ENCODE measurements at places on chromosomes 2 and 18. TPM values are rescaled to one million over a fixed set of nuclear protein-coding genes. Genes with fewer than 3 reads are reported as not detected.

GNLY gene
- polyA plus RNA-seq, result 953 TPM

SULT1C3 gene
- polyA plus RNA-seq, result not detected

LAMA3 gene
- polyA plus RNA-seq, result 0.47 TPM

RAPGEF4 gene
- not detected for polyA plus RNA-seq

C2orf15 gene
- 4.7 TPM for polyA plus RNA-seq

LIPG gene
- not detected for polyA plus RNA-seq

PAX8 gene
- 0.97 TPM for polyA plus RNA-seq

UGT1A1 gene
- not detected for polyA plus RNA-seq

ARHGAP15 gene
- polyA plus RNA-seq, result 328 TPM

NOSTRIN gene
- polyA plus RNA-seq, result not detected

LIMS4 gene
- polyA plus RNA-seq, result 2.1 TPM

TBC1D8 gene
- 0.69 TPM for polyA plus RNA-seq

SLC5A7 gene
- not detected for polyA plus RNA-seq

LRP2 gene
- polyA plus RNA-seq, result not detected

LGALSL gene
- 0.72 TPM for polyA plus RNA-seq

WNT10A gene
- polyA plus RNA-seq, result 1.1 TPM

ARHGAP25 gene
- polyA plus RNA-seq, result 200 TPM

ACADL gene
- not detected for polyA plus RNA-seq

DSG2 gene
- 0.03 TPM for polyA plus RNA-seq

TMEM198 gene
- polyA plus RNA-seq, result not detected

KIF5C gene
- polyA plus RNA-seq, result 3.4 TPM

ATP6V1C2 gene
- polyA plus RNA-seq, result 0.24 TPM

LRP1B gene
- polyA plus RNA-seq, result not detected

DPP10 gene
- not detected for polyA plus RNA-seq

GPR35 gene
- polyA plus RNA-seq, result 1.9 TPM

C2orf66 gene
- polyA plus RNA-seq, result not detected

KCNJ3 gene
- not detected for polyA plus RNA-seq

PRSS56 gene
- polyA plus RNA-seq, result not detected

UBXN4 gene
- polyA plus RNA-seq, result 106 TPM

ALK gene
- polyA plus RNA-seq, result not detected

COPS8 gene
- polyA plus RNA-seq, result 67.4 TPM

HNMT gene
- not detected for polyA plus RNA-seq

CPO gene
- not detected for polyA plus RNA-seq

RGPD4 gene
- polyA plus RNA-seq, result not detected

PPP4R3B gene
- polyA plus RNA-seq, result 87.4 TPM

DSG1 gene
- polyA plus RNA-seq, result not detected

ERMN gene
- polyA plus RNA-seq, result 0.20 TPM

DLGAP1 gene
- polyA plus RNA-seq, result 0.46 TPM

ASXL3 gene
- not detected for polyA plus RNA-seq

PJVK gene
- polyA plus RNA-seq, result not detected

MEP1B gene
- 0.12 TPM for polyA plus RNA-seq
